ENCODE measurements at places on chromosomes 2 and 18.
A peak's percentile ranks its signal among the peaks of the same experiment; 100 is the strongest.

- no peak for ATAC-seq
- no peaks in the 10 kb centered on the region for H3K27me3 ChIP-seq
- no peaks in the 10 kb centered on the region for H3K4me1 ChIP-seq
These were observed 100.2 kb upstream of the SULT1C3 start for GRCh38 chr2:108139521-108139920.

DNA sequence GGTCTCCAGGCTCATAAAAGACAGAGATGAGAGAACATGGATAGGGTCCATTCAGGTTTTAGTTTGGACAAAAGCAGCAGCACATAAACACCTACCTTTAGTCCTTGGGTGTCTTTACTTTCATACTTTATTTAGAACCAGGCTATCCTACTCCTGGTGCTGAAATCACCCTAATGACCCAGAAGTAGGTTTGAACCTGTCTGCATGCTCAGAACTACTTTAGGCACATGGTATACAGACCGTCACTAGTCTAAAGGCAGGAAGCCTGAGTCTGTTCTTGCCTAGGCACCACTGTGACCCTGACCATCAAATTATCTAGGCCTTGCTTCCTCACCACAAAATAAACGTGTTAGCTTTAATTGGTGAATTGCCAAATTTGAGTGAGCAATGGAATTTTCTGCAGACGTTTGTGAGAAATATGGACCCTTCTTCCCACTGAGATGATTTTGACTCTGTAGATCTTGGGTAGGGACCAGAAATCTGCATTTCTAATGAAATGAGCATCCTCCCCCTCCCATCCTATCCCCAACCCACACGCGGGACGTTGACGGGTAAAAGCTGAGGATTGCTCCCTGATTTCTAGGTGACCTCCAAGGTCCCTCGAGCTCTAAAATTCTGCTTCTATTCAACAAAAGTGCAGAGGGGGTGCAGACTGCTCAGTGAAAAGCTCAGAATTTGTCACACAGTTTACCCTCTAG, 75.1 kb downstream of the PLEKHM3 start:
- no peak overlapping the region for H3K27ac ChIP-seq
- no peaks in the 10 kb centered on the region for H3K4me1 ChIP-seq
- no peaks in the 10 kb centered on the region for H3K27me3 ChIP-seq
- H3K36me3 ChIP-seq = peaks cover 10% of the 10 kb centered on the region
- ATAC-seq = no peak

GRCh38 chr2:126272401-126272800, 383.6 kb upstream of the GYPC start:
- no peaks in the 10 kb centered on the region for H3K36me3 ChIP-seq
- no peak overlapping the region for H3K4me3 ChIP-seq
- no peaks in the 10 kb centered on the region for H3K27me3 ChIP-seq
- H3K4me1 ChIP-seq = no peaks in the 10 kb centered on the region
- no peak overlapping the region for H3K27ac ChIP-seq

DNA sequence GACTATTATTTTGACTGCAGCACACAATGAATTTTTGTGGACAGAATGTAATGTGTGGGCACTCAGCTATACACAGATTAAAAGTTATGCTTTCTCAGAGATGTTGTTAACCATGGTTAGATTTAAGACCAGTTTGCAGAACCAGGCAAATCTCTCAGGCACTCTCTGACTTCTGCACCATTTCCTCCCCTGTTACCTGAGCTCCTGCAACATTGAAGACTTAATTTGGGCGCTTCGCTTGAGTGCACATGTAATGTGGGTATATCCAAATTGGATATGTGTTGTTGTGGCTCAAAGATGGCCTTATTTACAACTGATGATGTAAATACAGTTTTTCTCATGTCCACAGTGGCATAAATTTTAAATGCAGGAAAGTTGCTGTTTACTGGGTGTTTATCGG, 469.4 kb downstream of the PTPRM start:
- peaks cover 3% of the 10 kb centered on the region for H3K4me1 ChIP-seq
- H3K4me3 ChIP-seq = no peak overlapping the region
- ATAC-seq = no peak
- H3K36me3 ChIP-seq = no peaks in the 10 kb centered on the region
- no peaks in the 10 kb centered on the region for H3K27me3 ChIP-seq

GRCh38 chr2:176751314-176752227, 461.0 kb upstream of the HNRNPA3 start:
- no peak for ATAC-seq
- no peaks in the 10 kb centered on the region for H3K4me1 ChIP-seq
- H3K4me3 ChIP-seq = no peak overlapping the region
- H3K27ac ChIP-seq = no peak overlapping the region
- H3K27me3 ChIP-seq = peaks cover 11% of the 10 kb centered on the region

DNA sequence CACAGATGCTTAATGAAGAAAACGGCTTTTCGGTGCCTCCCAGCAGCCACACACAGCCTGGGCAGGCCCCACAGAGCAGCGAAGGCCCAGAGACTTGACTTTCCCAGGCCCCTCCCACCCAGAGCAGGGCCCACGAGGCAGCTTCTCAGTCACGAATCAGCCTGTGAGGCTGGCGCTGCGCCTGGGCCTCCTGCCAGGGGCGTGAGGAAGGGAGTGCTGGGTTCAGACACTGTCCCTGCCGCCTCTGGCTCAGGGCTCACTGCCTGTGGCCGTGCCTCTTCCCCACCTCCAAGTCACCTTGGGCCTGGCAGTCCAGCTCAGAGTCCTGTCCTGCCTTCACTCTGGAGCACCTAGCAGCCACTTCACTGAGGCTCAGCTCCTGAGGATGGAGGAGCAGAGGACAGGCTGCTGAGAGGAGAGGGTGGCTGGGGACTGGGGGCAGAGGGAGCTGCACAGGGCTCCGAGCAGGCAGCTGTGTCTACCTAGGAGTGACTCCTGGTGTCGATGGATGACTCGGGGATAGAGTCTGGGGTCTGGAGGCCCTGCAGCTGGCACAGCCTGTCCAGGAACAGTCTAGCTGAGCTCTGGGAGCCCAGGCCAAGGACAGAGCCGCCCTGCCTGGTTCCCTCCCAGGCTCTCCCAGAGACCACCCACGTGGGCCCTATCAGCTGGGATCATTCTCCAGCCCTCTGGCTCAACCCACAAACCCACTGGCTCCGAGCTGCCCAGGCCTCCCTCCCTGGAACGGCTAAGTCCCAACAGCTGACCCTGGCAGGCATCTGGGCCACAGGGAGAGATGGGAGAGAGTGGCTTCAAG, 36.4 kb upstream of the FOSL2 start:
- no peaks in the 10 kb centered on the region for H3K27me3 ChIP-seq
- H3K4me1 ChIP-seq = peaks cover 19% of the 10 kb centered on the region
- H3K36me3 ChIP-seq = peaks cover 6% of the 10 kb centered on the region
- no peak overlapping the region for H3K4me3 ChIP-seq

GRCh38 chr2:208982831-208983230, 441.0 kb upstream of the MAP2 start:
- H3K4me3 ChIP-seq = no peak overlapping the region
- no peaks in the 10 kb centered on the region for H3K4me1 ChIP-seq
- no peaks in the 10 kb centered on the region for H3K27me3 ChIP-seq
- H3K36me3 ChIP-seq = no peaks in the 10 kb centered on the region
- no peak for ATAC-seq

- H3K27me3 ChIP-seq = no peaks in the 10 kb centered on the region
- no peak for ATAC-seq
- no peaks in the 10 kb centered on the region for H3K4me1 ChIP-seq
These were observed 143.8 kb downstream of the EXOC6B start for GRCh38 chr2:72682061-72682460.

DNA sequence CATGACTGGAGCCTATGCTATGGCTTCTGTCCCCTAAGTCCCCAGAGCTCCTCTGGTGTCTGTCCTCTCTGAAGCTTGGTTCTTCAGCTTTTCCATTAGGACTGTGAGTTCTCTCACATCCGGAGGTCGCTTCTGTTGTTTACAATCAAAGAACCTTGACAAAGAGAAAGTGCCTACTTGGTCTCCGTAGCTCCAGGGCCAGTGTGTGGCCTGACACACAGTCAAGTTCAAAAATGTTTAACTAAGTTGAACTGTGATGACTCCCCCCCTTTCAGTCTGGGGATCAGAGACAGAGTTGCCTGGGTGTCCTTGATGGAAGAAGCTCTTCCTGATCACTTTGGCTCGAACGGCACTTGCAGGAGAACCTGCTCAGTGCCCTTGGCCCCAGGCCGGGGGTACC, 26.3 kb upstream of the YWHAQ start:
- peaks cover 13% of the 10 kb centered on the region for H3K36me3 ChIP-seq
- peak overlapping the region; percentile 96 for H3K27ac ChIP-seq
- H3K27me3 ChIP-seq = peaks cover 3% of the 10 kb centered on the region

DNA sequence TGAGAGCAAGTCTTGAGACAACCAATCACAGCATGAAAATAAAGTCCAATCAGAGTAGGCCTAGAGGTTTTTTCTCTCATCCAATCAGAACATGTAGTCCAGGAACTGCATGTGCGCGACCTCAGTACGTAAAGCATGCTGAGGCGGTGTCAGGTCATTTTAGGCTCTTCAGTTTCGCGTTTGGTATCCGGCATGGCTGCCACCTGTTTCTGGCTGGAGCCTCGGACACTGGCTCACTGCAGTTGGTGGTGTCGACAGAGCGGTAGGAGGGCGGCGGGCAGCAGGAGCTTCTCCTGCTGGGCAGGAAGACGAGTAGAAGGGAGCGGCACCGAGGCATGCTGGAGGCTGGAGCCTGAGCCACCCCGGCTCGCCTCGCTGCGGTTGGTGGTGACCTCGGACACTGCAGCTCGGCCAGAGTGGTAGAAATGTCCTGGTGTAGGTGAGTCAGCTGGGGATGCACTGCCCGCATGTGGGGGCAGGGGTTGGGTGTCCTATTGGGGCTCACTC, 15.8 kb downstream of the CCDC74A start:
- ATAC-seq = no peak
- H3K4me1 ChIP-seq = no peaks in the 10 kb centered on the region
- H3K4me3 ChIP-seq = no peak overlapping the region
- no peak overlapping the region for H3K27ac ChIP-seq
- no peaks in the 10 kb centered on the region for H3K27me3 ChIP-seq

DNA sequence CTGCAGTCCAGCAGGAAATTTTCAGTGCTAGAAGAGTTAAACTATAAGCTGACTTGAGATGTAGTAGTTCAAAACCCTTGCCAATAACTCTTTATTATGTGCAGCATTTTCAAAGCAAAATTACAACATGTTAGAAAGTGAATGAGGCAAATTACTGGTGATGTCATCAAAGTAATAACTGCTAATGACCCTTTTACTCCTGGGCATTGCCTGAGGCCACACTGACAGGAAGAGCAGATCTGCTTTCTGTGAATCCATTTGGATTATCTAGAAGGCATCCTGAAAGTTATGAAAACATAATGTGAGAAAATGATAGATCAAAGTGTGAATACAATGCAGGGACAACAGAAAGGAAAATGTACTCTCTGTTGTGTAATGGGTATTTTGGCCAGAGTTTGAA, 139.6 kb upstream of the TRIB2 start:
- no peak overlapping the region for H3K27ac ChIP-seq
- no peak for ATAC-seq
- H3K27me3 ChIP-seq = no peaks in the 10 kb centered on the region
- H3K36me3 ChIP-seq = no peaks in the 10 kb centered on the region

- no peaks in the 10 kb centered on the region for H3K27me3 ChIP-seq
- no peak overlapping the region for H3K27ac ChIP-seq
- ATAC-seq = no peak
These were observed 35.2 kb downstream of the ZNF516 start for GRCh38 chr18:76459687-76460350.

- no peak overlapping the region for H3K27ac ChIP-seq
- H3K4me1 ChIP-seq = no peaks in the 10 kb centered on the region
- peaks cover 6% of the 10 kb centered on the region for H3K27me3 ChIP-seq
- no peak overlapping the region for H3K4me3 ChIP-seq
These were observed 135.5 kb downstream of the MEIS1 start for GRCh38 chr2:66570471-66570870.

DNA sequence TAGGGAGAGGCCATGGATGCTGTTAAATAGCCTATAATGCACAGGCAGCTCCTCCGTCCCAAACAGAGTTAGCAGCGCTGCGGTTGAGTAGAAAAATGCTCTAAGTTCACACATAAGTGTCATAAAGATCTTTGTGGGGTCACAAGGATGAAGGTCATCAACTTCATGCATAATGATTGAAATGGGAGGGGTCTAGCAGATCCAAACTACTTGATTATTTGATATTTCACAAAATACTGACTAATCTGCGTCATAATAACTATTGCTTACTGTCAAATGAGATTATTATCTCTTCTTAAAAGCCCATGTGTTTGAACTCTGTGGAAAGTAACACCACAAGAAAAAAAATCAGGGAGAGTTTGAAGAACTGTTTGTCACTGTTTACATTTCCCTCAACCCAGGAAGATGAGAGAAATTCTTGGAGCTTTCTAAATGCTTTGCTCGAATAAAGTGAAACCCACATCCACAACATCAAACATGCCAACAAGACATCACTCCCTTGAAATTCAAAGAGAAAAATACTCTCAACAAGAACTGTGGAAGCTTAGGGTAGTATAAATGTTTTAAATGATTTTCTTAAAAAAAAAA, 50.5 kb upstream of the CREB1 start:
- no peak for ATAC-seq
- H3K27ac ChIP-seq = no peak overlapping the region
- no peak overlapping the region for H3K4me3 ChIP-seq
- H3K27me3 ChIP-seq = peaks cover 3% of the 10 kb centered on the region
- H3K36me3 ChIP-seq = no peaks in the 10 kb centered on the region
- H3K4me1 ChIP-seq = peaks cover 19% of the 10 kb centered on the region

- no peak for ATAC-seq
- H3K27me3 ChIP-seq = peaks cover 23% of the 10 kb centered on the region
- H3K36me3 ChIP-seq = no peaks in the 10 kb centered on the region
These were observed 147.1 kb downstream of the SH3BP4 start for GRCh38 chr2:235098736-235099494.

GRCh38 chr2:74564222-74564621, 9.7 kb downstream of the DOK1 start:
- ATAC-seq = no peak
- H3K4me3 ChIP-seq = no peak overlapping the region
- H3K4me1 ChIP-seq = peaks cover 16% of the 10 kb centered on the region
- H3K27ac ChIP-seq = no peak overlapping the region
- H3K36me3 ChIP-seq = no peaks in the 10 kb centered on the region

- ATAC-seq = no peak
- no peak overlapping the region for H3K4me3 ChIP-seq
- H3K27ac ChIP-seq = no peak overlapping the region
- H3K4me1 ChIP-seq = no peaks in the 10 kb centered on the region
These were observed 39.0 kb downstream of the VAPA start for GRCh38 chr18:9952633-9953416.

GRCh38 chr2:201860636-201861066, 54.3 kb downstream of the CDK15 start:
- H3K4me1 ChIP-seq = peaks cover 13% of the 10 kb centered on the region
- peak; percentile 72 for ATAC-seq
- no peaks in the 10 kb centered on the region for H3K36me3 ChIP-seq
- peaks cover 24% of the 10 kb centered on the region for H3K27me3 ChIP-seq
- no peak overlapping the region for H3K4me3 ChIP-seq

- no peak for ATAC-seq
- H3K4me3 ChIP-seq = no peak overlapping the region
- no peaks in the 10 kb centered on the region for H3K4me1 ChIP-seq
- H3K36me3 ChIP-seq = peaks cover 34% of the 10 kb centered on the region
- H3K27me3 ChIP-seq = no peaks in the 10 kb centered on the region
These were observed 23.8 kb downstream of the FBXO41 start for GRCh38 chr2:73260338-73260984.
